ENCODE measurements at places on chromosomes 1 and 21.
A peak's percentile ranks its signal among the peaks of the same experiment; 100 is the strongest.

GRCh38 chr1:41844781-41845272, 73.9 kb downstream of the HIVEP3 start:
- no peak for DNase-seq

GRCh38 chr1:183416850-183417771, 1.1 kb downstream of the NMNAT2 start:
- peak; percentile 66 for DNase-seq

- peak; percentile 31 for DNase-seq
These were observed 20.6 kb downstream of the ABCD3 start for GRCh38 chr1:94438692-94439276.

- DNase-seq: no peak
These were observed 7.0 kb downstream of the CD53 start for GRCh38 chr1:110879758-110880606.

GRCh38 chr1:26288311-26288941, 8.5 kb downstream of the SH3BGRL3 start:
- no peak for DNase-seq

DNA sequence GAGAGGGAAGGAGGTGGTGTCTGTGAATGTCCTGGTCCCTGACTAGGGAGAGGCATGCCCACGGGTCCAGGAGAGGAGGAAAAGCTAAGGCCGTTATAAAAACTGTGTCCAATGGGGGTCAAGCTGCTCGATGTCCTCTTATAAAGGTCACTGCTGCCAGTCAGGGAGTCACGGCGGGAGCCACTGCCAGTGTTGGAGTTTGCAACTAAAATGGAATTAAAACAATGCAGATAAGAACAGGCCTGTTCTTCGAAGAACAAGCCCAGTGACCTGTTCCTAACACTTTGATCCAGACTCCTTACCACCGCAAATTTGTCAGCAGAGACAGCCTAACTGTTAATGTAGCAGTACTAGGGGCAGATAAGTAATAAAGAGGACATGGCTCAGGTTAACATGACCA, 56.1 kb upstream of the SDC3 start:
- DNase-seq: no peak

DNA sequence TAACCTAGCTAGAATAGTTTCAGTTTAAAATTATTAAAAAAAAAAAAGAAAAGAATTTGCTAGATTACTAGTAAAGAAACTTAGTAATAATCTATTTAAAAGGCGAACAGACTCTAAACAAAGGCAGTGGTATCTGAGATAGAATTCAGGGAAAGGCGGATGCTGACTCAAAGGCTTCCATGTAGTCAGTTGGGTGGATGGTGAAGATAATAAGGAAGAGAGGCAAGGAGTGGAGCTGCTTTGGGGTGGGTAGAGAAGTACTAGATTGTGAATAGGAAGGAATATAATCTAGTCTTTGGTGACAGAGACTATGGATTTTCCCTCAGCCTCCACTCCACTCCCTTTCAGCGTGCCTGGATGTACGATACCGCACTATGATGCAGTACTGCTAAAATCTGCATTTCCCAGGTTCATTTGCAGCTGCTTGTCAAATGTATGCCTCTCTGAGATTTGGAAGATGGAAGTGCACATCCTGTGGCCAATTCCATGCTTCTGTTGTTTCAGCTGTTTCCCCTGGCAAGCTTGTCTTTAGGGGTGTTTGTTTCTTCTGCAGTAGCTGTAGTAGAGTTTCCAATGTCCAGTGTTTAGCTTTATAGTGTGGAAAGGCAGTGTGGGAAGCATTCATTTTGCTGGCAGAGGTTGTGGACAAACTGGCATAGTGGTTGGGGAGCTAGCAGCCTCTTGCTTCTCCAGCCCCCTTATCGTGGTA, 184.6 kb upstream of the NRIP1 start:
- DNase-seq: peak; percentile 82

DNA sequence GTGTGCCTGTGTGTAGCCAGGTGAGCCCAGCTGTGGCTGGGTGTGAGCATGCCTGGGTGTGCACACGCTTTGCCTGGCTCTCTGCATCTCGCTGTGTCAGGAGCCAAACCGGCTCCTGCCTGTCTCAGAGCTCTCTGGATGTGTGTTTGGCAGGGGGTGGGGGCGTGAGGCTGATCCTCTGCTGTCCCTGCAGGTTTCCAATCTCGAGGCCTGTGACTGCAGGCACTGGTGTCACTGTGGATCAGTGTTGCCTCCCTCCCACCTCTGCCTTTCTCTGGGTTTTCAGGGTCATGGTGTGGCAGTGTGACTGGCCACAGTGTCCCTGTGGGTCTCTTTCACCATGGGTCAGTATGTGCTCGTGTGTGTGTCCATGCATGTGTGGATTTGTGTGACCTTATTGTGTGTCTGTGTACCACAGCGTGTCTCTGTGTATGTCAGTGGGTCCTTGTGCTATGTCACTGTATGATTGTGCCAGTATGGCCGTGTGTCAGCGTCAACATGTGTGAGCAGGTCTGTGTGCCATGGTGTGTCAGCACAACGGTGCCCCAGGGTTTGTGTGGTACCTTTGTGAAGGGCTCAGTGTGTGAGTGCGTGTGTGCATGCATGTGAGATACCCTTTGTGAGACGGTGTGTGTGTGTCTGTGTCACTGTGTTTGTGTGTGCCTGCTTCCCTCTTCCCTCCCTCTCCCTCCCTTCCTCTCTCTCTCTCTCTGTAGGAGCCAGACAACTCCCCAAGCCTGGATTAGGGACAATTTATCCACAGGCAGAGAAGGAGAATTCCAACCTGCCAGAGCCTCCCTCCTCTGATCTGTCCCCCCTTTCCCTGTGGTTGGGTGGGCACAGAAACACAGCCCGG, 43.4 kb downstream of the AHDC1 start:
- DNase-seq: no peak

DNA sequence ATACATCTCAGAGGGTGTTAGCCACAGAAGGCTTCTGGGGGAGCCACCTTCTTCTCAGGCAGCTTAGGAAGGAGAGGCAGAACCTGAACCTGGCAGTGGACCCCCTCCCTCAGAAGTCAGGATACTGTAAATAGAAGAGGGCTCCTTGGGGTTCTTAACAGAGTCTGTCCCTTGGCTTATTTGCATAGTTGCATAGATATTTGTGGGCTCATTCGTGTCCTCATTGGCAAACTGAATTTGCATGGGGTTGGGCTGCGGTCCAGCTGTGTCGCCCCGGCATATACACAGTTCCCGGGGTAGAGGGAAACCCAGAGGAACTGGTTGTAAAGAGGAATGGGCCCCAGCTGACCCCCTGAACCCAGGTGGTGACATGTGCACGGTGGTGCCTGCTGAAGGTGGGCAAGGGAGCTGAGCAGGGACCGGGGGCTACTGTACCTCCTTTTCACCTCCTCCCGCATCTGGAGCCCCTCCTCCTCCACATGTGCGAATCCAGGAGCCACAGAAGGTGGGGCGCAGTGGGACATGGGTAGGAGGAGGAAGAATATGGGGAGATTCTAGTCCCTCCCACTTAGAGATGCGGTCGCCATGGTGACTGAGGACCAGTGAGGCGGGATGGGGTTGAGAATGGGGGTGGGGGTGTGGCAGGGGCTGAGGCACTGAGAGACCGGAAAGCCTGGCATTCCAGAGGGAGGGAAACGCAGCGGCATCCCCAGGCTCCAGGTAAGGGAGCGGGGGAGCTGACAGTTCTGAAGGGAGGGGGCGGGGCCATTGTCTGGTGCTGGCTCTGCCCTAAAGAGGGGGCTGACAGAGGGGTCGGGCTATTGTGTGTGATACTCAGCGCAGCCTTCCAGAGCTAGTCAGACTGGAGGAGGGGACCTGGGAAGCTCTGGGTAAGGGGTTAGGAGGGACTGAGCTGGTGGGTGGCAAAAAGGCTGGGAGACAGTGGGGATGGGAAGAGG, 3.7 kb upstream of the SEMA4A start:
- no peak for DNase-seq

DNA sequence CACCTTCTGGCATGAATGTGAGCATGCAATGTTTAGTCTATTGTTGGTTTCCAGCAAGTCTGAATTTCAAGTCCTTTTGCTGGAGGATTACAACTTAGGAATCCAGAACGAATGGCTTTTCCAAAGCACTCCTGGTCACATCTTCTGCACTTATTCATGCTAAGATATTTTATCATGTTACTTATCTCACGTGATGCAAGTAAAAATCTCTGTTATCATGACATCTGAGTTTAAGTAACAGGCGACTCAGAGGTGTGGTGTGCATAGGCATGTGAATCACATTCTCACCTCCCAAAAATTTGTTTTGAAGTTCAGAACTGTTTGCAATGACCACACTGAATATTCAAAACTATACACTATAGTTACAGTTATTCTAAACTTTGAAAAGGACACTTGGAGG, 204.8 kb upstream of the FGGY start:
- no peak for DNase-seq

DNA sequence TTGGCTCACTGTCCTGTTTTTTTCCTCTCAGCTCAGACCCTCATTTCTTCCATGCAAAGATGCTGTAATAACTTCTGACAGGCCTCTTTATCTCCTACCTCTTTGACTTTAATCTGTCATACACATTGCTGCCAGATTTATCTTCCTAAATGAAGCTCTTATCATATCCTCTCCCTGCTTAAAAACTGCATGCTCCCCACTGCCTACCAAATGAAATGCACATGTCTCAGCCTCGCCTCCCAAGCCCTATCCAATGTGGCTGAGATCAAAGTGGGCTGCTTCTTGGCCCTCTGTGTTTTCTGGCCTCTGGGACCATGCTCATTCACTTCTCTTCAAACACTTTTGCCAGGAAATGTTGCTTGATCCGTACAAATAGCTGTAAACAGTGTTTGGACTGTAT, 38.3 kb downstream of the IRF2BP2 start:
- no peak for DNase-seq

DNA sequence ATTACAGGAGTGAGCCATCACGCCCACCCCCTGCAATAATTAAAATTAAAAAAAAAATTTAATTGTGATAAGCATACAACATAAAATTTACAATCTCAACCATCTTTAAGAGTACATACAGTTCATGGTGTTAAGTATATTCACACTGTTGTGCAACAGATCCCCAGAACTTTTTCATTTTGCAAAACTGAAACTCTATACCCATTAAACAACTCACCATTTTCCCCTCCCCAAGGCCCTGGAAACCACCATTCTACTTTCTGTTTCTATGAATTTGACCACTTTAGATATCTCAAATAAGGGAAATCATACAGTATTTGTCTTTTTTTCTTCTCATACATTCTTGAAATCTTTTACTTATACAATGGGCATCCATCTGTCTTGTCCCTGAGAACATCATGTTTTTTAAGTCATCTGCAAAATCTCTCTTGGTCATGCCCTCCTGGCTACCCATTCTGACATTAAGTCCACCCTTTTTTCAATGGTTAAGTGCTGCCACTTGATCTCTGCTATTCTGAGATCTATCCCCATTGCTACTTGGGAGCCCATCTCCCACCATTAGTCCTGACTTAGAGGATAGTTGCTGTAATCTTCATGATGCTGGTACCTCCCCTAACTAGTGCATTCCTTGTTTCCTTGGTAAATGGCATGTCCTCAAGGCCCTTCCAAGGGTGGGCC, 39.4 kb upstream of the ZFYVE9 start:
- DNase-seq: no peak

- DNase-seq: no peak
These were observed 1352.9 kb downstream of the NCAM2 start for GRCh38 chr21:22351076-22351475.

- peak; percentile 86 for DNase-seq
These were observed 114.2 kb downstream of the BCAR3 start for GRCh38 chr1:93567255-93567918.

DNA sequence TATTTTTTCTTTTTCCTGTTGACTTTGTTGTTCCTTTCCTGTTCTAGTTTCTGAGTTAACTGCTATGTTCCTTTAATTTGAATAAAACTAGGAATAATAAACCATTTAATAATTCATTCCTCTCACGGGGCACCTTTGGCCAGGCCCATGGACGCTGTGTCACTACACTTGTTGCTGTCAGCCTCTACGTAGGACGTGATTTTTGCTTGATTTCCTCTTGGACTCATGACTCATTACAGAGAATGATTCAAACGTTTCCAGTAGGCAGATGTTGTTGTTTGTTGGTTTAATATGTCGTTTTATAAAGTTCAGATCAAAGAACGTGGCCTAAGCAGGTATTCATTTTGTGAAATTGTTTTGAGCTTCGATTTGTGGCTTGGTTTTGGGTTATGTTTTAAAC, 9.1 kb upstream of the SLC19A1 start:
- peak; percentile 96 for DNase-seq

DNA sequence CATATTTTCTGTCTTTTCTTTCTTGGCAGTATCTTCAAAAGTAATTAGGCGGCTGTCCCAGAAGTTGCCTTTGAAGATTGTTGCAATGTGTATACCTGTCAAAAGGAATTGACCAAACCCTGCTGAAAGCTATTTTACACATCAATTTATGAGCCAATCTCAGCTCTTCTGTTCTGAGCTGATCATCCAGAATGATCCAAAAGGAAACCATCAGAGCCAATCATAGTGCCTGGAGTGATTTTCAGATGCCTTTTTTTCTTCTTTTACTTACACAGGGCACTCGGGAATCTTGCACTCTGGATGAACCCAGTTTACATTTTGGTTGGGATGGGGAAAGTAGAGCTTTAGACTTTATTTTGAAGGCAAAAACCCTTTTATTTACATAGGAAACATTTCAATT, 21.8 kb upstream of the APOBEC4 start:
- no peak for DNase-seq

DNA sequence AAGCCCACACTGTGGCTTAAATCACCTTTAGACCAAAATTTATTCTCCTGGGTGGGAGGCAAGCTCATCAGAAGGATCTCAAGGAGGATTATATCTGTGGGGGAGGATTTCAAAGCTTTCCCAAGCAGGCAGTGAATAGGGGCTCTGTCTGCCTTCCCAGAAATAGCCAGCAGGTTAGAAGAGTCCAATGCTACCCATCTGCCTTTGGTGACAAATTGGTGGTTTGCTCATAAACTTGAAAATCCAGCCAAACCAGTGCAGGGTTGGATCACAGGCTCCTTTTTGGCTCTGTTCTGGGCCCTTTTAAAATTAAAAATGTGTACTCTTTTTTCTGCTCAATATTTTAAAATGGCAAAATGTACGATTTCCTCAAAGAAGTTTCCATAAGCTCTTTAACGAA, 118.9 kb upstream of the ZC3H11B start:
- DNase-seq: no peak

- no peak for DNase-seq
These were observed 1598.9 kb downstream of the PLA2G4A start for GRCh38 chr1:188427642-188428041.

DNA sequence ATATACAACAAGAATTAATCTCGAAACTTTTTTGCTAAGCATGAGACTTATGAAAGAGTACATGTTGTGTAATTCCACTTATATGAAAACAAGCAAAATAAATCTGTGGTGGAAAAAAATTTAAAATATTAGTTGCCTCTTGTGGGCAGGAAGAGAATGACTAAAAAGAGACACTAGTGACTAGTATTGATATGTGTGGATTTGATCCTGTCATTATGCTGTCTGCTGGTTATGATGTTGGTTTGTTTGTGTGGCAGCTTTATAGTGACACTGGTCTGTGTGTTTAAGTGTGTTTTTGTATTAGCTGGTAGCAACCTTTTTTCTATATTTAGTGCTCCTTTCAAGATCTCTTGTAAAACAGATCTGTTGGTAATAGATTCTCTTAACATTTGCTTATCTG, 267.8 kb upstream of the NRIP1 start:
- no peak for DNase-seq

GRCh38 chr1:54284781-54285529, 85.0 kb downstream of the MRPL37 start:
- no peak for DNase-seq

- no peak for DNase-seq
These were observed 9.3 kb upstream of the PHGDH start for GRCh38 chr1:119702384-119702783.

GRCh38 chr1:154624746-154625643, 17.0 kb upstream of the ADAR start:
- DNase-seq: no peak

- no peak for DNase-seq
These were observed 11.9 kb downstream of the LYPLAL1 start for GRCh38 chr1:219185486-219186117.
